Stimulated activated CD4-positive, alpha-beta T cell treated with anti-CD3 and anti-CD28 coated beads, Interleukin-12 subunit alpha, Interleukin-12 subunit beta, amount 100 ng/mL, for 24 hours (primary cell): ENCODE measurements at places on chromosomes 2 and 18.

GRCh38 chr2:181300600-181301291, 156.4 kb upstream of the ITGA4 start:
- DNase-seq = no peak

- no peak for DNase-seq
Measured at GRCh38 chr2:233593201-233593600, 24.2 kb upstream of the UGT1A8 start.

DNA sequence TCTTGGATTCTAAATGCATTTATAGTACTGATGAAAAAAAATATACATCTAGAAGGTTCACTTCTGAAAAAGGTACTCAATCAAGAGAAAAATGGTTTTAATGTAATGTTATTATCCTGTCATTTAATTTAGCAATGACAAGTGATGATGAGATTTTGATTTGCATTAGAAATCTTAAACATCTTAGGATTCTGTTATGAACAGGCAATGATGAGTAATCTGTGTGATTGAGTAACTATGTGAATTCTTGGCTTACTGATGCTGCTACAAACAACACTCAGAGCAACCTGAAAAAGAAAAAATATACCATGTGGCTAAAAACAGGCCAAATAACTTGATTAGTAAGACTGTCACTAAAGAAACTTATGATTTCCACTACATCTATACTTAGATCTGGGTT, 30.1 kb downstream of the RBKS start:
- no peak for DNase-seq

- no peak for DNase-seq
Measured at GRCh38 chr2:227386630-227387029, 1.1 kb downstream of the SCYGR1 start.

- DNase-seq = no peak
Measured at GRCh38 chr2:31274401-31275075, 40.6 kb downstream of the EHD3 start.

GRCh38 chr2:240288087-240288521, 147.4 kb upstream of the GPC1 start:
- DNase-seq = no peak

DNA sequence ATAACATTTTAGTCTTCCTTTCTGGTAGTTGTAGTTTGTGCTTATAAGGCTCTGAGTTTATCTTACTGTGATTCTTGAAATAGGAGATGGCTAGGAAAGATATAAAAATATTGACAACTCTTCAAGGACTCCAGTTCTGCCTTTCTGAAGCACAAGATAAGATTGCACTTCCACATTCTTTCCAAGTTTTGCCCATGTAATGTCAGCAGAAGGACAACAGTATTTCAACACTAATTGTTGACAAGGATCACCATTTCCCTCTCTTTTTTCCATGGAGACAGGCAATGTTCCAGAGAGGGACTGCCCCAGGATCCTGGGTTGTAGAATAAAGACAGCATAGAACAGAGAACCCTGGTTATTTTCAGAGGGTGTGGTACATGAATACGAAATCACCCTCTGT, 279.1 kb upstream of the CNTNAP5 start:
- DNase-seq = no peak

GRCh38 chr2:134258684-134259388, 5.0 kb downstream of the MGAT5 start:
- DNase-seq = no peak

DNA sequence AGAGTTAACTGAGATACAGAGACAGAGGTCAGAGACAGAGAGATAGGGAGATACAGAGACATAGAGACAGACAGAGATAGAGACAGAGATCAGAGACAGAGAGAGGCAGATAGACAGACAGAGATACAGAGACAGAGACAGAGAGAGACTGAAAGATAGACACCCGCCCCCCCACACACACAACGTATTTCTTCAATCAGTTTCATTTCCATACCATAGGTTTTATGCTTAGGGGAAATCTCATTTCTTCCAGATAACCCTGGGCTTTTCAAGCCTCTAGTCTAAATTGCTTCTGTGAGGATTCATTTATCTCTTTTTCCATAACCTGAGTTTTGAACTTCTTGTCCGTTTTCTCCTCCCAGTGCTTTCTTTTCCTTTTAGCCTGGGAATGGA, 94.6 kb downstream of the CD8B2 start:
- no peak for DNase-seq

DNA sequence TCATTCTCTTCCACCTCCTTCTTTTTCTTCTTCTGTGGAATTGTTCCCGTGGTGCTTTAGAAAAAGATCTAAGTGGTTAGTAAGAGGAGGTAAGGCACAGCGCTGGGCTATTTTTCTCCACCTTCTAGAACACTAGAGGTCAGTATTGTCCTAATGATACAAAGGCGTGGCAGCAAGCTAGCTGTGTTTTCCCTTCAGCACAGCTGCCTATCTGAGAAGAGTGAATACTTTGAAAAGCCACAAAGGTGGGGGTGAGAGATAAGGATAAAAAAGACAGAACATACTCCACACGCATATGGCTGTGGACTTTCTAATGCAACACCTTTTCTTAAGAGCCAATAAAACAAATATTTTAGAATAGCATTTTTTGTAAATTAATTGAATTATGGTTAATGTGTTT, 2.1 kb downstream of the CNTNAP5 start:
- no peak for DNase-seq

DNA sequence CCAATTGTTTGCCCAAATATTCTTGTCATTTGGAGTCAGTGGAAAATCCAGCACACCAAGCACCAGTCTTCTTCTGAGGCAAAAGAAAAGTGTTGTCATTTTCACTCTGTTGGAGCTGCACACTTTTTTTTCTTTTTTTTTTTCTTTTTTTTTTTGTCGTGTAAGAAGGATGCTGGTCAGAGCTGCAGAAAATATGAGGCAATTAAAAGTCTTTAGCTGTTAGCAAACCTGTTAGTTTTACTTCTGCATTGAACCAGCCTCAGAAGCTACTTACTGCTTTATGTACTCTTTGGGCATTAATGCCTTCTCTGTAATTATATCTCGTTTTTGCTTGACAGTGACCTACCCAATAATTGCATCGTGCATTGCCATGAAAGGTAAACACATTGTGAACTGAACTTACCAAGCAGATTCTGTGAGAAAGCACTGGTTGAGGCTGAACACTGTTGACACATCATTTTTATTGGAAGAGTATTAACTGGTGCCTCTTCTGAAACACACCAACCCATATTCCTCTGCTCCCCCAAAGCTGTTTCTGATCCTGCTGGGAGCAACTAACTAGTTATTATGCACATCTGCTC, 165.4 kb downstream of the CAPN13 start:
- no peak for DNase-seq

DNA sequence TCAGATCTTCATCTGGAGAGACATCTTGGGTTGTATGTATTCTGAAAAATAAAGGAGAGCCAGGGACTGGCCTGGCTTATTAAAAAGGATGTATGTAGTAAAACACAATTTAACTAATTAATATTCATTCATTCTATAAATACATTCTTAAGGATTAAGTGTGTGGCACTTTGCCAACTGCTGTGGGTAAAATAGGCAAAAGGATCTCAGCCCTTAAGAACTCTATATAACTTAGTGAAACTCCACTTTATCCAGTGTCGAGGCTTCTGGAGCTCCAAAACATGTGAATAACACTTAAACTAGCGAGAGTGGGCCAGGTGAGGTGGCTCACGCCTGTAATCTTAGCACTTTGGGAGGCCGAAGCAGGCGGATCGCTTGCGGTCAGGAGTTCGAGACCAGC, 7.7 kb upstream of the STK39 start:
- no peak for DNase-seq

DNA sequence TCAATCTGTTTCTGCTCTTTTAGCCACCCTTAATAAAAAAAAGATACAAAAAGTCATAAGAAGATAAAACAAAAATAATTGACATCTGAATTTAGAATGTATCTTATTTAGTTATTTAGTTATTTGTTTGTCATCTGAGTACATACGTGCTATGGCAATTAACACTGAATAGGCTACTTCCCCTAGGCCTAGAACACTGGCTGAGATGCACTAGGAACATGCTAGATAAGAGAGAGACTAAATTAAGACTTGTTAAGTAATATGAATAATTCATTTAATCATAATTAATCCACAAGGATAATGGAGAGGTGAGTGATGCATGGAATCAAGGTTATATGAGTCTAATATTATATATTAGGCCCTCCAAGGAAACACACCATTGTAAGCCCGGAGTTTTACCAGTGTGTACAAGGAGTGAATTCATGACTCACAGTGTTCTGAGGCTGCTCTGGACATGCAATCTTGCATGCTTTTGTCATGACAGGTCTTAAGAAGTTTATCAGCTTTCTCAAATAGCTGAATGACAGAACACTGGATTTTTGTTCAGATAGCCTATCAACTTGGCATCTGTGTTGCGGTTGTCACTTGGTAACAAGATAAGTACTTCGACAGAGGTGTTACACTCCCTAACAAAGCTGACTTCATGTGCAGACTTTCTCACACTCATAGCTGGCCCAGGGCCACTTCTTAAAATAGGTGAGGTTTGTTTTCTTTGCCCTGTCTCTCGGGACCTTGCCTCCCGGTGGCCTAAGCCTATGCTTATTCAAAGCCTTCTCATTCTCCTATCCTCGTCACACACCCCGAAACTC, 5.0 kb upstream of the SERPINB2 start:
- no peak for DNase-seq

GRCh38 chr2:172052000-172052983, 33.0 kb upstream of the DLX1 start:
- DNase-seq = no peak

GRCh38 chr2:138779406-138779780, 797 bp downstream of the NXPH2 start:
- DNase-seq = no peak

DNA sequence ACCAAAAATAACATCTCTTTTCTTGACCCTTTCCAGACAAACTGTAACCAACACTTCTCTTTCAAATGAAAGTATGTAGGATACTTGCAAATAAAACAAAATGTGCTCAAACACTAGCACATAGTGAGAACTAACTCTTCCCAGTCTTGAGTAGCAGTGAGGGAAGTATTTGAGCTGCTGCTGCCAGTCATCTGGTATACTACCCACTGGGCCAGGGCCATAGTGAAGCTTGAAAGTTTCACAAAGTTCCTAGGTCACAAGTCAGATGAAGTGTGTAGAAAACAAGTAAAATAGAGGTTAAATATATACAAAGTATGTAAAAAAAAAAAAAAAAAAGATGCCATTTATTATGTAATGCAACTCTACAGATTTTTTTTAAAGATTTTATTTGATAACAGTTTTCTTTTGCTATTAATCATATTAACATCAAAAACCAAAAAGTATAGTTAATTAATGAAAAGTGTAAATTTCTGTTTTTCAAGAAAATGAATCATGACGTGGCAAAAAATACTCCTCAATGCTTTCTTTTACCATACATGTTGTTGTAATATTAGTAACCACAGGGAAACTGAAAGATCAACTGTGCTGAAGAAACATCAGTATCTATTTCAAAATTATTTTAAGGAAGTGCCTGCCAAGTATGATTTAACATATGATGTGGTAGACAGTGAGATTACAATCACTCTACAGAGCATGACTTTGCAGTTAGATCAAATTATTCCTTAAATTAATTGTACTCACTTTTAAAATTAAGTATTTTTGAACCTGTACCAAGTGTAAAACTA, 21.6 kb upstream of the TRIB2 start:
- no peak for DNase-seq

GRCh38 chr2:1910021-1910420, 165.7 kb upstream of the PXDN start:
- DNase-seq = no peak

GRCh38 chr2:235373171-235373570, 120.7 kb upstream of the AGAP1 start:
- no peak for DNase-seq

GRCh38 chr2:20097889-20098714, 46.7 kb upstream of the LAPTM4A start:
- peak; percentile 55 for DNase-seq

DNA sequence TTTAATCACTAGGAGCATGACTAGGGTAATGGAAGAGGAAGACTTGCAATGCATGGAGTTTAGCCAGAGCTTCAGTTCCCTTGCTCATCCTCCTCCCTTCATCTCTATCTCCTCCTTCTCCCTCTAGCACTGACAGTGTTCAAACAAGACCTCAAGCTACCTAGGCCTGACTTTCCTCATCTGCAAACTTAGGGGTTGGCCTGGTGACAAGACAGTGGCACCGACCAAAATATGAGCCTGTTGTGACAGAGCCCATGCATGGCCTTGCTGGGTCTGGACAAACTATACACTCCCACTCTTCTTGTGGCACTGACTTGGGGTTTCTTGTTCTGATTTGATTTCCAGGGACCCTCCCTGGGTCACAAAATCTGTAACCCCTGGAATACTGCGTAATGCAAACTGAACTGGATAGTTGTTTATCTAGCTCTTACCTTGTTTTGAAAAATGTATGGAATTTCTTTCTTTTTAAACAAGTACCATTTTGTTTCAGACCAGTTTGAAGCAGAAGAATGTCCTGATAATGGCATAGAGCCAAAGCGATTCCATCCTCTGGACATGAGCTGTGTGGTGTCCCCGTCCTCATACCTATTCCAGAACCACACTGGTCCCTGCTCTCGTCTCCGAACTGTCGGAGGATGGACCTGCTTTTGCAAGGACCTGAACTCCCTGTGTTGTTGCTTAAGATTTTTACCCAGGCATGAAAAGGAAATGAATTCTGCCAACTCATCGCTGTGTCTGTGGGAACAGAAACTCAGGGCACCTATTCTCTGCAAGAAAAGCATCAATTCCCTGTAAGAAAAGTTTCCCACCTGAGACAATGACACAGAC, 33.4 kb upstream of the PPP4R1 start:
- no peak for DNase-seq

GRCh38 chr2:141468761-141469160, 662.1 kb downstream of the LRP1B start:
- DNase-seq = no peak

GRCh38 chr2:221857719-221858118, 285.6 kb upstream of the EPHA4 start:
- DNase-seq = no peak

- DNase-seq = no peak
Measured at GRCh38 chr2:18829251-18829902, 240.0 kb upstream of the NT5C1B start.

- DNase-seq = no peak
Measured at GRCh38 chr2:23506531-23507266, 121.7 kb downstream of the KLHL29 start.

DNA sequence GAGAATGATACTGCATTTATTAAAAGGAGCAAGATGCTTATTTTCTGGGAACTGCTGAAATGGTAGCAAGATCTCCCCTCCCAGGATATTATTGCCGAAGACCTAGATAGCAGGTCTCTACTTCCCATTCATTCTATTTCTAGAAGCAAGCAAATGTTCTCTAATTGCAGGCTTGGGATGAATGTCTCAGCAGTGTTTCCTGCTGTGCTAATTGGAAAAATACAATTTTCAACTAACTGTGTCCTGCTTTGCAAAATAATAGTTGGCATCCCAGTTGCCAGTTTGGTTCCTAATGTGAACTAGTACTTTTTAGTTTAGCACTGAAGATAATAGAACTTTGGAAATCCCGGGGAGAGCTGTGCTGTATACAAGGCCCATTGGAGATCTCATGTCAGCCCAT, 26.1 kb downstream of the SLC20A1 start:
- no peak for DNase-seq

- no peak for DNase-seq
Measured at GRCh38 chr2:165787334-165787733, 6.7 kb downstream of the GALNT3 start.

- no peak for DNase-seq
Measured at GRCh38 chr2:62992561-62992960, 58.1 kb upstream of the OTX1 start.
